ENCODE measurements at places on chromosomes 13 and 19.
A peak's percentile ranks its signal among the peaks of the same experiment; 100 is the strongest.

DNA sequence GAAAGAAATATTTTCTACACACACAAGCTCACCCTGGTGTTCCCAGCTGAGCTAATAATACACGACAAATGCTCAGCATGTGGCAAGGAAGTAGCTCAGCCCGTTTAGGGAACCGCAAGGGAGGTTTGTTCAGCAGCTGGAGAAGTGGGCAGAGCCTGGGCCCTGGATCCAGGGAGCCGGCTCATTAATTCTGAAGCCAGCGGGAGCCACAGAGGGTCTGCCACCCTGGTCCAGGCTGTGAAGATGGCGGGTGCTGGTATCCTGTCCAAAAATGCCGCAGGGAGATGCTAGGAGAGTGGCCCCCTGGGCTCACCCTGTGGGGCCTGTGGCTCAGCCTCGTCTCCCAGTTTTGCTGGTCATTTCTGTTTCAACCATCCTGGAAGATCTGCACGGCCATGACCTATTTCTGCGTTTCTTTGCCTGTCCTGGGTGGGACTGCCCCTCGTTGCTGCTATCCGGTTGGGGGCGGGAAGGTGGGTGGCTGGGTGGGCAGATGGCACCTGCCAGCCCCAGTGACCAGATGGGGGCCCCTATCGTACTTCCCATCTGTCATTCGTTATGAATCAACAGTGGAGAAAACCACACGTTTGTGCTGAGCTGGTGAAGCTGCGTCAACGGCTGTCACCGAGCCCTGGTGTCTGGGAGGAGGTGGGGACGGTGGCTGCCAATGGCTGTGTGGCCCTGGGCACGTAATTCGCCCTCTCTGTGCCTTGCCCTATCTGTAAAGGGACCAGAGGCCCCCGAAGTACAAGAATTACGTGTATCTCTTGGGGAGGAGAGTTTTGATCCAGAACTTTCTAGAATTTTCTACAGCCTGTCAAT, 2.7 kb upstream of the GNA15 start:
- peak; percentile 69 for DNase-seq

DNA sequence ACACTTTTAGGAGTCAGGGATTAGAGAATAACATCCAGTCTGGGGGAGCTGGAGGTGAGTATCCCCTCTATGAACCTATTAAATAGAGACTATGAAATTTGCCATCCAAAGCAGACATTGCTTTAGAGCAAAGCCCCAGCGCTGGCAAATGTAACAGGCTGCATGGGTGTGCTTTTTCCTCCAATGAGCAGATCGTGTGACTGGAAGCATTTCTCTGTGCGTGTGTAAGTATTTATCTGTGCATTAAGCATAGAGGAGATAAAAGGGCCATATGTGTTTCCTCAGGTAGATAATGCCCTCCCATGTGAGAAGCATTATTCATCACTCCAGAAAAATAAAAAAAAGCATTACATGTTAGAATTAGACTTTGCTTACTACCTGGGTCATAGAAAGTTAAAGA, 924 bp downstream of the TNFSF13B start:
- DNase-seq, result no peak

DNA sequence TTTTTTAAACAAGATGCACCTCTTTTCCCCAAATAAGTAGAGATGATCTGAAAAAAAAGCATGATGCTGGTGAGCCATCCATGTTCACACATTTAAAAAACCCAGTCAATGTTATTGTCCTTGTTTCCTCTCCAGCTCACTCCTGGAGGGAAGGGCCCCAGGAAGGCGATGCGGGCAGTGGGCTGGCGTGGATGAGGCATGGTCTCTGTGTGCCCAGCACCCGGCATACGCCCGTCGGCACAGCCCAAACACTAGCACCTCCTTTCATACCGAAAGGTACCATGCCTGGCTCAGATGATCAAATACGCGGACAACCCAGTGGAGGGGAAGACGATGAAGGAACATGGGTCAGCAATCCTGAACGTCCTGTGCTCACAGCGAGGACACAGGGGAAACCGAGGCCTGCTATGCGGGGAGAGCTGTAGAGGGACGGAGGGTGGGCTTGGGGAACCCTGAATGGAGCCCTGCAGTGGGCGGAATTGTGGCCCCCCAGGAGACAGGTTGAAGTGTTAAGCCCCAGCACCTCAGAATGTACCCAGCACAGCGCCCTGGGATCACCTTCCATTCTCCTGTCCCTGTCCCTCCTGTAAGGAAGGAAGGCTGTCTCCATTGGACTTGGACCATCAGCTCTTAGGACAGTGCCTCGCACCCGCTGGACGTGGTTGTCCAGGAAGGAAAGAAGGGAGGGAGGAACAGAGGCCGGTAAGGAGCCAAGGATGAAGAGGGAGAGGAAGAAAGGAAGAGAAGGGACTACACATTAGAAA, 49.4 kb downstream of the SOX1 start:
- no peak for DNase-seq

GRCh38 chr19:10074153-10074552, 12.0 kb upstream of the SHFL start:
- peak; percentile 52 for DNase-seq

- DNase-seq, result no peak
These were observed 780.5 kb upstream of the ARGLU1 start for GRCh38 chr13:107348471-107348870.

GRCh38 chr13:20799726-20800416, 26.1 kb upstream of the EEF1AKMT1 start:
- no peak for DNase-seq

- no peak for DNase-seq
These were observed 7.4 kb downstream of the SHFL start for GRCh38 chr19:10093295-10094186.

DNA sequence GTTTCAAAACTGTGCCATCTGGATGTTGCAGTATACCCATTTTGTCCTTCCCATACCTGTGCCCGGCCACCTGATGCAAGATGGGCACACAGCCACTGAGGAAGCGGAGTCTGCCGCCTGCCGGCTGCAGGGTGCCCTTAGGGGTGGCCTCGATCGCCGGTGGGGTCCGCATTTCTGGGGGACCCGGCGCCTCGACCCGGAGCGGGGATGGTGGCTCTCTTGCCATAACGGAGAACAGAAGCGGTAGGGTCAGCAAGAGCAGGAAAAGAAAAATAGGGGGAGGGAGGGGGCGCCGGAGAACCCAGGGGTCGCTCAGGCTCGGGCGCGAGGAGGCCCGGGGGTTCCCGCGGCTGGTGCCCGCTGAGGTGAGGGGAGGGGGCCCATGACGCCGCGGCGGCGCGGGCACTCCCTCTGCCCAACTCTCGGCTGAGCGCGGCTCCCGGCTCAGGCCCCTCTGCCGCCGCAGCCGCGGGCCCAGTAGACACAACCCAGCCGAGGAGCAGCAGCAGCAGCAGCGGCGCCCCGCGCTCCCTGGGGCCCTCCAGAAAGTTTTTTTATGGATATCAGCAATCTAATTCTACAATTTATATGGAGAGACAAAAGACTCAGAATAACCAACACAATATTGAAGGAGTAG, 13.8 kb upstream of the CYP4F2 start:
- DNase-seq, result no peak

- DNase-seq, result no peak
These were observed 75.4 kb downstream of the PDS5B start for GRCh38 chr13:32661685-32662084.

GRCh38 chr19:48508729-48509411, 2.8 kb downstream of the LMTK3 start:
- DNase-seq, result no peak

- DNase-seq, result no peak
These were observed 85.6 kb downstream of the RXFP2 start for GRCh38 chr13:31824705-31825517.

- DNase-seq, result no peak
These were observed 90.1 kb downstream of the RGCC start for GRCh38 chr13:41547251-41548000.

- no peak for DNase-seq
These were observed 576.7 kb upstream of the PCDH9 start for GRCh38 chr13:67806796-67807195.

DNA sequence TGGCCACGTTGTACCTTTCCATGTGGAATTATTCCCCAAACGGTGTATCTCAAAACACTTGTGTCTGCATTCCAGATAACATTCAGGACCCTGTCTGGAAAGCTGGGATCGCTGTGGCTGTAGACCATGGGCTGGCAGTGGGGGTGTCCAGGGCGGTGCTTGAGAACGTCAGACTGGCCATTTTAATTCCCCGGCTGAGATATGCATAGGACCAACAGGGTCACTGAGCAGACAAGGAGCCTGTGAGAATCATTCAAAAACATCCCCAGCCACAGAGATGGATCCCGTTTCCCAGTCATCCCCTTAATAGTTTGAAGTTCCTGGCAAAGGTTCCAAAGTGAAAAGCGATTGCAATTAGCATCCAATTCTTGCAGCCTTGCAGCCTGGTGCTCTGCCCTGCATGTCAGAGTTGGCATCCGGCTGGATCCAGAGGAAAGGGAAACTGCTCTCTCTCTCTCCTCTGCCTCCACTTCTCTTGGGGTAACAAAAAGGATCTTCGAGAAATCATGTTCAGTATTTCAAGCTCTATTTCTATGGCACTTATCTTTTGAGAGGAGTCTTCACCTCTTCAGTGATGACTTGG, 41.6 kb downstream of the IFT88 start:
- DNase-seq, result no peak

- DNase-seq, result no peak
These were observed 8.9 kb downstream of the RTBDN start for GRCh38 chr19:12825254-12826131.

DNA sequence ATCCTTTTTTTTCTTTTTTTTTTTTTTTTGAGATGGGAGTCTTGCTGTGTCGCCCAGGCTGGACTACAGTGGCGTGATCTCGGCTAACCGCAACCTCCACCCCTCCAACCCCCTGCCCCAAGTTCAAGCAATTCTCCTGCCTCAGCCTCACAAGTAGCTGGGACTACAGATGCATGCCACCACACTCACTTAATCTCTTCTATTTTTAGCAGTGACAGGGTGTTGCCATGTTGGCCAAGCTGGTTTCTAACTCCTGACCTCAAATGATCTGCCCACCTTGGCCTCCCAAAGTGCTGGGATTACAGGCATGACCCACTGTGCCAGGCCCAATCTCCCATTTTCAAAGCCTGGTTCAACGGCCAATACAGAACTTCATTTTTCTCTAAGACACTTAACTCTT, 9.1 kb downstream of the FOXO1 start:
- no peak for DNase-seq

GRCh38 chr13:52600666-52601065, 41.6 kb upstream of the HNRNPA1L2 start:
- no peak for DNase-seq

DNA sequence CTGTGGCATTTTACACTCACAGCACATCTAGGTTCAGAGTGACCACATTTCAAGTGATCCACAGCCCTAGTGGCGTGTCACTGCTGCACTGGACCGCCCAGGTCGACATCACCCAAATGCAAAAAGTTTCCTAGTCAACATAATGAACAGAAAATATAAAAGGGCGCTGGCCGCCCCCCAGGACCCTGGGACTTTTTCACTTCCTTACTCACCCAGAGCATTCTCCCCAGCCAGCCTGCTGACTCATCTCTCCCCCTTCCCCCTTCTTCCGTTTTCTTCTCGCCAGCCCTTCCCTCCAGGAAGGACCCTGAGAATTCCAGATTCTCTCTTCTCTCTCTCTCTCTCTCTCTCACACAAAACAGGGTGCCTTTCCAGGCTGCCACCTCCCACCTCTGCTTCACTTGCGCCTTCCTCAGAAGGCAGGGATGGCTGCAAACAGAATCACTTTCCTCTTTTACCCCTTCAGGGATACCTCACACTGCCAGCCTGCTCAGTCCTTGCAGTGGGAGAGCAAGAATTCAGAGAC, 21.0 kb upstream of the GRWD1 start:
- no peak for DNase-seq

GRCh38 chr19:18292810-18293641, 11.6 kb upstream of the JUND start:
- no peak for DNase-seq

- DNase-seq, result no peak
These were observed 310.4 kb downstream of the FOXO1 start for GRCh38 chr13:40356011-40356410.

- no peak for DNase-seq
These were observed 111.3 kb downstream of the SLC7A1 start for GRCh38 chr13:29484236-29484635.

Measured in activated CD4-positive, alpha-beta T cell treated with anti-CD3 and anti-CD28 coated beads, Interleukin-2, amount 50 U/mL, for 24 hours (primary cell).